ENCODE measurements at places on chromosomes 7 and 10.
A peak's percentile ranks its signal among the peaks of the same experiment; 100 is the strongest.

GRCh38 chr7:123783820-123784219 lies 35.0 kb upstream of the WASL start:
- no peaks in the 10 kb centered on the region for H3K4me1 ChIP-seq
- no peaks in the 10 kb centered on the region for H3K36me3 ChIP-seq
- peaks cover 9% of the 10 kb centered on the region for H3K27me3 ChIP-seq

DNA sequence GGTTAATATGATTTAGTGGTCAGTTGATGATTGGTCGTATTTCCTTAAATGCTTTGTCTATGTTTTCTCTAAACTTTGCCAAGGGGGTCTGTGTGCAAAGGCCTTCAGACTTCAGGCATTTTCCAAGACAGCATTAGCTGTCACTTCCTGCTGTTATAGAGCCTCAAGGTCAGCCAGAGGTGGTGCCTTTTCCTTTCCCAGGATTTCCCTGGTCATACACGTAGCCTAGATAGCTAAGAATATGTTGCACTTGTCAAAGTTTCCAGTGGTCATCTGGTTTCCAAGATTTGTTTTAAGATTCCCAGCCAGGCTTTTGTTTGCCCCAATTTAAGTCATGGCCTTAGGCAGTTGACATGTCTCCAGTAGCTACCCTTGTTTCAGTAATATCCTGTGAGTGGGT lies 133.2 kb upstream of the IGFBP3 start:
- H3K27me3 ChIP-seq, result no peaks in the 10 kb centered on the region
- no peak for DNase-seq
- H3K27ac ChIP-seq, result no peak overlapping the region
- no peaks in the 10 kb centered on the region for H3K4me1 ChIP-seq

DNA sequence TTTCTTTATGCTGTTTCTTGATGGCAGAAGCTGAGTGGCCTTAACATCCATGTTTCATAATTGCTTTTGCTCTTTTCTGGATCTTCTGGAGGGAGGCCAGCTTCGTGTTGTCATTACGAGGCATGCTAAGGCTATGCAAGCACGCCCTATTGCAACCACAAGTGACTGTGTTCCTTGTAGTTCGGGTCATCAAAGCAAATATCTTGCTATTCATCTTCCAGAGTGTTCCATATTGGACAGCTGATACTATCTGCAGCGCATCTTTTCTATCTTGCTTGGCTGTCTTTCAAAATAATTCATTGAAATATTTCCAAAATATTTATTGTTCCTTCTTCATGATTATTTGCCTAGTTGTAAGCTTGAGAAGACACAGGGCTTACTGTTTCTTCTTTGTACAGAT lies 5.0 kb downstream of the EPHB6 start:
- H3K36me3 ChIP-seq, result peaks cover 5% of the 10 kb centered on the region
- no peak overlapping the region for H3K4me3 ChIP-seq
- H3K27ac ChIP-seq, result no peak overlapping the region
- no peaks in the 10 kb centered on the region for H3K27me3 ChIP-seq

GRCh38 chr7:31890766-31891165 lies 179.4 kb downstream of the PDE1C start:
- H3K27ac ChIP-seq, result no peak overlapping the region
- no peaks in the 10 kb centered on the region for H3K4me1 ChIP-seq
- no peak overlapping the region for H3K4me3 ChIP-seq
- H3K36me3 ChIP-seq, result no peaks in the 10 kb centered on the region

GRCh38 chr7:118245267-118246040 lies 20.9 kb downstream of the ANKRD7 start:
- no peak overlapping the region for H3K4me3 ChIP-seq
- peaks cover 12% of the 10 kb centered on the region for H3K27me3 ChIP-seq
- H3K4me1 ChIP-seq, result peaks cover 2% of the 10 kb centered on the region
- peaks cover 2% of the 10 kb centered on the region for H3K36me3 ChIP-seq

- DNase-seq, result no peak
- H3K27ac ChIP-seq, result peak overlapping the region; percentile 65
- no peak overlapping the region for H3K4me3 ChIP-seq
- H3K4me1 ChIP-seq, result no peaks in the 10 kb centered on the region
Observed at GRCh38 chr7:98934267-98934666, 55.9 kb downstream of the TRRAP start.

- H3K36me3 ChIP-seq, result no peaks in the 10 kb centered on the region
- no peak for DNase-seq
- H3K4me1 ChIP-seq, result no peaks in the 10 kb centered on the region
- H3K27ac ChIP-seq, result no peak overlapping the region
- H3K4me3 ChIP-seq, result no peak overlapping the region
- H3K27me3 ChIP-seq, result no peaks in the 10 kb centered on the region
Observed at GRCh38 chr7:109101332-109101731, 531.7 kb downstream of the DNAJB9 start.

DNA sequence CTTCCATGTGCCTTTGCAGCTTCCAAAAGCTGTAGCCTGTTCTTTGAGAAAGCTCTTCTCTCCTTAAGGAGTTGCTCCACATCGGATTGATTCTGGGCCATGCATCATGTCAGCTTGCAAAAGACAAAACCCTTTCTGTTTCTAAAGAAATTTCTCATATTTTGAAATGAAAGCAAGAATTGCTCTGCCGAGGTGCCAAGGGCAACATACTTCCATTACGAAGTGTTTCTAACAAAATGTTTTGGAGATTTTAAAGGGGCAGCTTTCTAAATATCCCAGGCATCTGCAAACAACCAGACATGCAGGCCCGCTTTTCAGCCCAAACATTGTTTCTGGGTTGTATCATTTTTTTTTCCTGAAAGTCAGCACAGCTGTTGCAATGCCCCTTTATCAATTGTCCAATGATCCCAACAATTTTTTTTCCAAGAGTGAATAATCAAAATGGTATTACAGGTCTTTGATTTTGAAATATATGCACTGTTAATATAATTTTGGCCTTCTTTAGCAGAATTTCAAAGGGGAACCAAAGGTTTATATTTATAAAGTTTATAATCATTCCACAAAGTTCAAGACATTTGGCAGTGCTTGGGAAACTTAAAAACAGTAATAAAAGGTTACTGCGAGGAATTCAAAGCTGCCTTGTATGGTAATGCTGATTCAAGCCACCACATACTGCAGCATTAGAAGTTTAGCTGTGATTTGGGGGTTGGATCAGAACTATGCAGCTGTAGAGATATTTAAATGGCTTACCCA lies 61.0 kb downstream of the TES start:
- no peaks in the 10 kb centered on the region for H3K4me1 ChIP-seq
- no peaks in the 10 kb centered on the region for H3K36me3 ChIP-seq
- no peak overlapping the region for H3K4me3 ChIP-seq
- no peak overlapping the region for H3K27ac ChIP-seq

GRCh38 chr10:6200734-6201515 lies 1.8 kb upstream of the PFKFB3 start:
- H3K36me3 ChIP-seq, result peaks cover 12% of the 10 kb centered on the region
- no peaks in the 10 kb centered on the region for H3K27me3 ChIP-seq
- H3K27ac ChIP-seq, result no peak overlapping the region
- no peak for DNase-seq
- H3K4me1 ChIP-seq, result peaks cover 45% of the 10 kb centered on the region

GRCh38 chr7:69749994-69750393 lies 151.7 kb downstream of the AUTS2 start:
- no peak overlapping the region for H3K27ac ChIP-seq
- H3K4me1 ChIP-seq, result peaks cover 39% of the 10 kb centered on the region

- H3K4me3 ChIP-seq, result no peak overlapping the region
- no peak for DNase-seq
- no peaks in the 10 kb centered on the region for H3K4me1 ChIP-seq
- no peaks in the 10 kb centered on the region for H3K36me3 ChIP-seq
- H3K27ac ChIP-seq, result no peak overlapping the region
- H3K27me3 ChIP-seq, result no peaks in the 10 kb centered on the region
Observed at GRCh38 chr10:60142736-60143135, 236.4 kb upstream of the CCDC6 start.

GRCh38 chr7:40047661-40048060 lies 86.8 kb downstream of the MPLKIP start:
- no peaks in the 10 kb centered on the region for H3K27me3 ChIP-seq
- H3K4me3 ChIP-seq, result no peak overlapping the region
- H3K27ac ChIP-seq, result no peak overlapping the region
- DNase-seq, result no peak
- H3K36me3 ChIP-seq, result peaks cover 5% of the 10 kb centered on the region
- H3K4me1 ChIP-seq, result no peaks in the 10 kb centered on the region

DNA sequence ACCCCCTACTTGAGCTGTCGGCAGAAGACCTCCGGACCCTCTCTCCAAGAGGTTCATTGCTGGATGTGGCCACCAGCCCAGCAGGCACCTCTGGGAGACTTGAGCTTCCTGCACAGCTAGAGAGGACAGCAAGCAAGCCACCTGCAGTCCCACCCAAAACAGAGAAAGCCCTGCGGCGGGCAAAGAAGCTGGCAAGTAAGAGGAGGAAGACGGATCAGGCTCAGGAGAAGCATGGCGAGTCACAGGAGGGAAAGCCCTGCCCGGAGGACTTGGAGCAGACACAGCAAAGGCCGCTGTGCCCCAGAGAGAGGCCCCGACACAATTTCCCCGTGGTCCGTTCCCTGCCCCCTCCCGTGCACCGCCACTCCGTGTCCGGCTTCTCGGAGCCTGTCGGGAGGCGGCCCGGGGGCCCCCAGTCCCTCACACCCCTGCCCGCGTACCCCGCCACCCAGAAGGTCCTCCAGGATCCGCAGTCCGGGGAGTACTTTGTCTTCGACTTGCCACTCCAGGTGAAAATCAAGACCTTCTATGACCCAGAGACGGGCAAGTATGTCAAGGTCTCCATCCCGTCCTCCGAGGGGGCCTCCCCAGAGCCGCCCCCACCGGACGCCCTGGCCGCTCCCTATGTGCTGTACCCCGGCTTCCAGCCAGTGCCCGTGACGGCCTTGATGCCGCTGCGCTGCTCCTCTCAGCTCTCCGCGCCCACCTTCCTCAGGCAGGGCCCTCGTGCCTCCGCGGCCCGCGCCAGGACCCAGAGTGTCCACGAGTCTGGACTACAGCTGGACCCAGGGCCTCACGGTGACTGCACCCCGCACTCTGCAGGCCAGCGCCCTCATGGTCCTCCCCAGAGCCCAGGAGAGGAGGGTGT lies 27.2 kb downstream of the C10orf71 start:
- H3K27ac ChIP-seq, result no peak overlapping the region
- H3K4me3 ChIP-seq, result no peak overlapping the region

- H3K4me3 ChIP-seq, result no peak overlapping the region
- no peak overlapping the region for H3K27ac ChIP-seq
- H3K27me3 ChIP-seq, result no peaks in the 10 kb centered on the region
- peaks cover 9% of the 10 kb centered on the region for H3K36me3 ChIP-seq
Observed at GRCh38 chr10:97234400-97234799, 48.6 kb upstream of the SLIT1 start.

GRCh38 chr7:95471071-95471470 lies 14.7 kb upstream of the ASB4 start:
- H3K36me3 ChIP-seq, result no peaks in the 10 kb centered on the region
- DNase-seq, result no peak
- H3K4me1 ChIP-seq, result peaks cover 22% of the 10 kb centered on the region
- no peak overlapping the region for H3K27ac ChIP-seq
- no peak overlapping the region for H3K4me3 ChIP-seq
- H3K27me3 ChIP-seq, result no peaks in the 10 kb centered on the region

DNA sequence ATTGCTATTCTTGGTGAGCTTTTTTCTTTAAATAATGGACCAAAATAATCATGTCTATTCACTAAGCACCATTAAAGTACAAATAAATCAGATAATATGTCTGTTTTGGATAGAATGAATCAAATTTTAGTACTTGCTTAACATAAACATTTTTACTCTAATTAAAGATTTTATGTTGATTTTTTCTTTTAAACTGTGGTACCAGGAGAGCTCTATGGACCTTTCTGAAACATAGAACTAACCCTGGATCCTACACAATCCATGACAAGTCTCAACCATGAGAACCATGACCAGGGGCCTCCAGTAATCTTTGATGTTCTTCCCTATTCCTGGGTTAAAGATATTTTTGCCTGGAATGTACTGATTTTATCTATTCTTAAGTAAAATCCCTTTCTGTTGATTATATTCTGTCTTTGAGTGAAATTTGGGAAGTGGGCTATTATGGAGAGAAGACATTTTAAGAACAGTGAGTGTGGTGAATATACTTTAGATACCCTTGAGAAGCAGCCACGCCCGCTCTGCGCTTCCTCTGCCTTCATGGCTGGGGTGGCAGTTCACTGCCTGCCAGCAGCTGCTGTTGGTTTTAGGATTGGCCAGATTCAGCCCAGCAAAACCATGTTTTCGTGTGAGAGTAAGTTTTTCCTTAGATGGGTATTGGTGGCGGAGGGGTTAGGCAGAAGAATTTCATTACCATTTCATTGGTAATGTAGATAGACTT lies 42.2 kb upstream of the BHLHA15 start:
- H3K36me3 ChIP-seq, result peaks cover 15% of the 10 kb centered on the region
- no peak for DNase-seq
- peaks cover 7% of the 10 kb centered on the region for H3K4me1 ChIP-seq
- no peak overlapping the region for H3K4me3 ChIP-seq
- peaks cover 19% of the 10 kb centered on the region for H3K27me3 ChIP-seq

DNA sequence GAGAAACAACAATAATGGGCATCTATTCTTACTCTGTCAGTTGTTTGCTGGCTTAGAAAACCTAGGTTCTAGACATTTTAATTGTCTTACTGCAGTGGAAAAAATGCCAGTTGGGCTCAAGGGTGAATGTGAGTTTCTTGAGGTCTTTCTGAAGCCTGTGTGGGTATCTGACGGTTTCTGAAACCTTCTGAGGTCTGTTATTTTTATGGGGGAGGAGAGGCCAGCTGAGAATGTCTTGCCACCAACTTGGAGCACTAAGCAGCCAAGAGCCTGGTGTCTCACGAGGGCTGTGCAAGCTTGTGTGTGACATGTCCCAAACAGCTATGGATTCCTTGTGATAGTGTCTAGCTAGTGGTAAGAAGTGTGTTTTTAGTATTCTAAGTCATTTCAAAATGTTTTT lies 24.2 kb upstream of the DDC start:
- no peaks in the 10 kb centered on the region for H3K4me1 ChIP-seq
- no peak overlapping the region for H3K27ac ChIP-seq
- H3K36me3 ChIP-seq, result no peaks in the 10 kb centered on the region
- DNase-seq, result no peak
- no peaks in the 10 kb centered on the region for H3K27me3 ChIP-seq
- no peak overlapping the region for H3K4me3 ChIP-seq

DNA sequence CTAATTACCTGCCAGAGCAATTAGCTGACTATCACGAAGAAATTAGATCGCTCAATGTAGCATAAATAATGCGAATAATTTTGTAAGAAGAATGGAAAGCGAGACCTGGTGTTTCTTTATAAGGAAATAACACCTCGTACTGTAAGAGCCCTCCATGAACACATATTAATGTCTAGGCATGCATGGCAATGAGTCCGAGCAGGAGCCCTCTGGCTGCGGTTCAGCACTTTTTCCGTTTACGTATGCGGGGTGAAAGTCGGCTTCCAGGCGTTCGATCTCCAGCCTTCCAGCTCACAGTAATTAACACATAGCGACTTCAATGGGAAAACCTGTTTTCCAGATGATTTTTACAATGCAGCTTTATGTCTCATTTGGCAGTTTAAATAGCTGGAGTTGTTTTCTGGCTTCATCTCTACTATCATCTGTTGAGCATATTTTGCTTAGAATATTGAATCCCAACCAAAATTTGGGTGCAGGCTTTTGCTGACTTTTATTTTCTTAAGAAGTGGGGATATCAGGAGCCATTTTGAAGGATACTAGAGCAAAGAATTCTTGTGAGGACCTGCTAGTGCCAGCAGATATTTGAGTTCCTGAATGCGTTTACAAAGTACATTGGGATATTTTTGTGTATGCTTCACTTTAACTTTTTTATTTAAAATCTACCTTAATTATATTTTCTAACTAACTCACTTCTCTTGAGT lies 7.2 kb upstream of the SP8 start:
- peaks cover 43% of the 10 kb centered on the region for H3K27me3 ChIP-seq
- no peak overlapping the region for H3K4me3 ChIP-seq

- DNase-seq, result no peak
- no peak overlapping the region for H3K4me3 ChIP-seq
- H3K27me3 ChIP-seq, result peaks cover 10% of the 10 kb centered on the region
- peaks cover 12% of the 10 kb centered on the region for H3K36me3 ChIP-seq
Observed at GRCh38 chr7:4657640-4658417, 24.3 kb upstream of the FOXK1 start.
